ENCODE measurements at places on chromosomes 1 and 21.

DNA sequence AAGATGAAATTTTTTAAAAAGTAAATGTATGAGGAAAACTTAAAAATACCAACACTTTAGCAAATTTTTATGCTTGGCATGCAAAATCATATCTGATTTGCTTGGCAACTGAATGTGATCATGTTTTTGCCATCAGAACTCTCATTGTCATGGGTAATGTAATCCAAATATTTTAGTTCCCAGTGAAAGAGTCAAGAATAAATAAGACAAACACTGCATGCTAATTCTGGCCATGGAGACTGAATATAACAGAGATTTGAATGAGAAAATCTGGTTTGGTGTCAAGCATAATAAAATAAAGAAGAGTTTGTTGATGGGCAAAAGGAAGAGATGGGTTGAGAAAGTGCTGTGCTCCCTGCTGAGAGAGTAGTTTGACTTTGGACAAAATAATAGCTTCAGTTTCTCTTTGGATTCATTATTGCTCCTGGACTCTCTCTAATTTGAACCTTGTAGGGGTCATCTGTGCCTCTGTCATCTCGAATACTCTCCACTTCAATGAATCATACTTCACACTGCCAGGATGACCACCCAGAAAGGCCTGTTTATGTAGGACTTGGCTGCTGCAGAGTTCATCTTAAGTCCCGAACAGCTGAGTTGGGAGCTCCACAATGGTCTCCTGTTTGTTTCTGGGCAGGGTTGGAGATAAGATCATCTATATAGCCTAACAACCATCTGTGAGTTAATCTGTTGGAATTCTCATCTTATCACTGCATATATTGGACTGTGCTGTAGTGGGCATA is 34.4 kb downstream of the ADAMTS1 start:
- DNase-seq: no peak

DNA sequence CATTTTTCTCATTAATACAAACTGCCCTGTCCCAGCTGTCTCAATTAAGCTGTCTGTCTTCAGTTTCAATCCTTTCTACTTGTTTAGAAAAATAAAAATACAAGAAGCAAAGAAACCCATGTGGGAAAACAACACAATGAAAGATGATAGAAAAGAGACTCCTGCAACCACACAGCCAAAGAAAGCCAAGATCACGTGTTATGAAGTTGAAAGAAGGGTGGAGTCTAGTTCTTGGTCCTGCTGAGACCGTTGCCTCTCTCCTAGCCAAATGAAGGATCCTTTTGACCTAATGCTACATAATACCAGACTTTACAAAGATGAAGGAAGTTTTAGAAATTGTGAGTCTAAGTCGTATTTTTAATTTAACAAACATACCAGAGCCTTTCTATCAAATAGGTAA is 218.8 kb upstream of the RRP15 start:
- no peak for DNase-seq

GRCh38 chr1:26434161-26434752 is 2.1 kb downstream of the DHDDS start:
- DNase-seq: no peak

GRCh38 chr1:156198831-156199349 is 5.0 kb downstream of the SLC25A44 start:
- no peak for DNase-seq

- no peak for DNase-seq
Measured at GRCh38 chr1:22808676-22809483, 98.2 kb downstream of the EPHB2 start.

GRCh38 chr1:70083519-70083918 is 121.9 kb downstream of the LRRC40 start:
- no peak for DNase-seq

DNA sequence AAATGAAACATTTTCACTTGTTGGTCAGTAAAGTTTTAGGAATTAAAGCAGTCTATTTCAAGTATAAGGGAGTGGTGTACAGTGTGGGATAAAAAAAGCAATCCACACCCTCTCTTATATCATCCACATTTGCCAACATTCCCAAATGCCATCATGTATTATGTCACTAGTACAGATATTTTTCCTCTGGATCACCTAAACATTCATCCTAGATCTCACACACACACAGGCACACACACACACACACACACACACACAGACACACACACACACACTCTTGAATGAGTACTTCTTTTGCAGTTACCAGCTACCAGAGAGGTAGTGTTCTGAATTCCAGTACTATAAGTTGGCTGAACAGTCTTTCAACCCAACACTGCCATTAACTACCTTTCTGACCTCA is 1369.1 kb upstream of the ADGRL4 start:
- no peak for DNase-seq
